ENCODE measurements at places on chromosomes 5 and 9.

- DNase-seq, result no peak
These were observed 80.6 kb upstream of the ZBTB43 start for GRCh38 chr9:126724226-126724625.

GRCh38 chr5:87010736-87011135 is 256.9 kb upstream of the RASA1 start:
- DNase-seq, result no peak

GRCh38 chr5:7391215-7391614 is 4.7 kb upstream of the ADCY2 start:
- peak; percentile 12 for DNase-seq

GRCh38 chr9:7405924-7406604 is 393.5 kb downstream of the DMAC1 start:
- DNase-seq, result no peak

DNA sequence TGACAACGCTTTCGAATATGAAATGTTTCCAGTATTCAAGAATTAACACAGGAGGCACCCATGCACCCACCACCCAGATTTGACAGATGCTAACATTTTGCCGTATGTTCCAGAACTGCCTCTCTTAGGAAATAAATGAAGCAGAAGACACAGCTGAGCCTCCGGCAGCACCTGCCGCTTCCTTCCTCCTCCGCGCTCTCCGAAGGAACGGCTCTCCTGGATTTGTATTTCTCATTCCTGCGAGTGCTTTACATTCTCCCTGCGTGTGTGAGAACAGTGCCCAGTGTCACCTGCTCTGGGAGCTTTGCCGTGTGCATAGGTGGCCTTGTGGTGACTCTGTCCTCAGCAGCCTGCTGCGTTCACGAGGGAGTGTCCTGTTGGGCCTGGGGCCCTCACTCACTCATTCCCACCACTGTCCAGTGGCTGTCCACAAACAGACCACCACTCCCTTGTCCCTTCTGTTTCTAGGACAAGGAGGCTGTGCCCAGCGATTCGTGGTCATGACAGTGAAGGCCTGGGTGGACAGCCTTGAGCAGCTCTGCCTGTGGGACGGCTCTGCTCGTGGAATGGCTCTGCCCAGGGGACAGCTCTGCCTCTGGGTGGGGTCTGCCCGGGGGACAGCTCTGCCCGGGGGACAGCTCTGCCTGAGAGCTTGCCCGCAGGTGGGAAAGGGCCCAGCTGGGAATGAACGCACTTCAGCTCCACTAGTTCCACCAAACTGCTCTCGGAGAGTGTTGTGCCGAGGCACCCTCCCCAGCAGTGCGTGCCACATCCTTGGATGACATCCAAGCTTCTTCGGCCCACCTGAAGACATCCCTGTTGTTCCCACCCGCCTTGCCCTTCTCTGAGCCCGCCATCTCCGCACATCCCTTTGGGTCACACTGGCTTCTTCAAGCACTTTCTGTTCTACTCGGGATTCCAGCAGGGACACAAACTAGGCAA is 170.5 kb upstream of the PPP1R26 start:
- no peak for DNase-seq

- peak; percentile 44 for DNase-seq
These were observed 1061.3 kb upstream of the DMAC1 start for GRCh38 chr9:8860925-8861324.

- peak; percentile 77 for DNase-seq
These were observed 362.0 kb downstream of the SPOCK1 start for GRCh38 chr5:137136991-137137632.

DNA sequence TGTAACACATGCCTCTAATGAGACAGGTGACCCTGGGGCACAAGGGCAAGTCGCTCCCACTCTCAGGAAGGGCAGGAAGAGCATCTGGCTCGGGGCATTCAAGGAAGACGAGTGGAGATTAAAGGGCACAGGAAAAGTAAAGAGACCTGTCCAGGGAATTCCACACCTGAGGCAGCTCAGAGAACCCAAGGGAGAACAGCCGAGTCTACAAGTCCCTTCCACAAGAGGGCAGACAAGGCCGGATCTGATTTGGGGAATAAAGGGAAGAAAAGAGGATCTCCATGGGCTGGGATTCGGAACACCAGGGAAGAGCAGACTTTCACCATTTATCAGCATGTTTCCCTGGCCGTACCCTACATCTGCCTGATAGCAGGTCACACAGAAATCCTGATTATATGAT is 28.1 kb downstream of the GPX3 start:
- no peak for DNase-seq

Data from astrocyte (in vitro differentiated cells and primary cell).